Activated CD4-positive, alpha-beta T cell treated with anti-CD3 and anti-CD28 coated beads, Interleukin-2, amount 10 ng/mL, durations not matched to agents 7 days and 5 days (primary cell): ENCODE measurements at places on chromosomes 11 and 22.

DNA sequence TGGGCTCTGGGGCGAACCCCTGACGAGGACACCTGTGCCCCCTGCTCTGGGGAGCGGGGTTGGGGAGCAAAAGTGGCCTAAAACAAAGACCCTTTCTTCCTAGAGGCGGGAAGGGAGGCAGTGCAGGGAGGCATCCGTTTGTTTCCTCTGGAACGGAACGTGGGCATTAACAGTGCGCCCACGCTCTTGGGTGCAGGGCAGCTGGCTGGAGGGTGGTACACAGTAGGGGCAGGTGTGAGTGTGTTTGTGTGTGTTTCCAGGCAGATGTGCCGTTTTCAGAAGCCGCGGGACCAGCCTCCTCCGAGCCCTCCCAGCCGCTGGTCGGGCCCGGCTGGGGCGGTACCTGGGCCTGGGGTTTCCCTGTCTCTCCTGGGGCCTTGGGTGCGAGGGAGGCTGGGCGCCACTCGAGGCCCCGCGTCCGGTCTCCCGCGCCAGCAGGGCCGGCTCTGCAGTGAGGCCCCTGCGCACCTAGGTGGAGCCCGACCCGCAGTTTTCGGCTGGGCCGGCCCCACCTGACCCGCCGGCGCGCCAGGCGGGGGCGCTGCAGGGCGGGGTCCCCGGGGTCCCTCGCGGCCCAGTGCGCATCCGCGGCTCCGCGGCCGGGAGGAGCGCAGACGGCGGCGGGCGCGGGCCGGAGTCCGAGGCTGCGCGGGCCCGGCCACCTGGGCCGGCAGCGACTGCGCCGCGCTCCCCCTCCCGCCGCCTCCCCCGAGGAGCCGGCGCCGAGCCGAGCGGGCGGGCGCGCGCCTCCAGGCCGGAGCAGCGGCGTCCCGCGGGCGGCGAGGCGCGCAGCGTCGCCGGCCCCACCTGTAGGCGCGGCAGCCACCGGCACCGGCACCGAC, 1252.7 kb downstream of the BRD1 start:
- no peak for DNase-seq

GRCh38 chr11:128929468-128929867, 13.2 kb downstream of the TP53AIP1 start:
- DNase-seq = no peak

- DNase-seq = no peak
Measured at GRCh38 chr11:105226766-105227165, 87.2 kb upstream of the CARD18 start.

DNA sequence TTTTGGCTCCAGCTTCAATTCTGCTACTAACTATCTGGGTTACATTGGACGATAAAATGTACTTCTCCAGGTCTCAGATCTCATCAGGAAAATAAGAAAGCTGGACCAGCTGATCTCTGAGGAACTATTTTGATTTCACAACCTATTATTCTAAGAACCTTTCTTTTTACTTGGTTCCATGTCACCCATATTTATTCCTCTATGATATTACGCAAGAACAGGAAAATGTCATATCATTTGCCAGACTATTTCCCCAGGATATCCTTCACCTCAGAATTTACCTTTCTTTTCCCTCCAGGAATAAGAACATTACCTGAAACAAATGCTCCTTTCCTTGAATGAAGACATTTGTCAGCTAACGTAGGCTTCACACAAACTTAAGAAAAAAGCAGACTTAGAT, 387.5 kb upstream of the RAG2 start:
- DNase-seq = no peak

- no peak for DNase-seq
Measured at GRCh38 chr11:120941000-120941399, 82.9 kb upstream of the TBCEL start.

- DNase-seq = no peak
Measured at GRCh38 chr11:13831696-13832095, 130.8 kb upstream of the SPON1 start.
